DMS79 (cell line): ENCODE measurements at places on chromosomes 16 and 17.

- DNase-seq, result no peak
Measured at GRCh38 chr17:5592382-5592781, 8.1 kb upstream of the NLRP1 start.

DNA sequence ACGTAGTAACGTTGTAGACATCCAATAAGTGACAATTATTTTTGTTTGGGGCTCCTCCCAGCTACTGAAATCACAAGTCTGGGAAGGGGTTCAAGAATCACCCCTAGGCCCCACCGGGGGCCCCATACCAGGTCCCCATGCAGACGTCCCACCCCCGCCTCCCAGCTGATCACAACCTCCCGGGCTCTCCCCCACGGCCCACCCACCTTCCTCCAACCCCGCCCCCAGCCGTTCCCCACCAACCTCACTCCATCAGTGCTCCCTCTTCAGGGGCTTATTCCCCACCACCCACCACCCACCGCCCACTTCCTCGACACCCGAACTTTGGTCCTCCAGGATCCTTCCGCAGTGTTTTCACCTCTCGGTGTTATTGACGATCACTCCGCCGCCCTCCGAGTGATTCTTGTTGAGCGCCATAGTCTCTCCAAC lies 240 bp downstream of the WBP2 start:
- no peak for DNase-seq

DNA sequence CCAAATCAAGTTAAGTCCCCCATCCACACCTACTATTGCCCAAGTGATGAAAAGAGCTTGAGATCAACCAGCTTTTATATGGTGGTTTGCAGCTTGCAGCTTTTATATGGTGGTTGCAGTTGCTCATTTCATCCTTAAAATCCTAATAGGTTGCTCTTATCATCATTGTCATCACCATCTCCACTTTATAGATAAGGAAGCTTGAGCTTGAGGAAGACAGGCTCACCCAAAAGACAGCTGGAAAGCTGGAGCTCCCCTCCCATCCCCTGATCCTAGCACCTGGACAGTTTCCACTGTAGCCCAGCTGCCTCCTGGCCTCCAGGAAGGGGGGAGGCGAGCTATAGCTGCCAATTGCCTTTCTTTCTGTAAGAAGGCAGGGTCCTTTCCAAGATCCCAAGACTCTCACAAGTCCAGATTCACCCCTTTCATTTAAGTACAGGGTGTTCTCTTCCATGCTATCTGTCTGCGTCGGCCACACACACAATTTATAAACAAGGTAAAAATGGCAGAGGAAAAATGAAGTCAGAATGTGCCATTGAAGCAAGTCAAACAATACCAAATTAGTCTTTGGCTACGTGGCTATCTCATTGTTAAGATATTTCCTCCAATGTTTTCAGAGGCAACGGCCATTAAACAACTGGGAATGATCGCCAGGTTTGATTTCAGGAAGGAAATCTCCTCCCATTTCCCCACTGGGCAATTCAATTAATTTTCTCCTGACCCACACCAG lies 63.3 kb downstream of the PECAM1 start:
- DNase-seq, result no peak

DNA sequence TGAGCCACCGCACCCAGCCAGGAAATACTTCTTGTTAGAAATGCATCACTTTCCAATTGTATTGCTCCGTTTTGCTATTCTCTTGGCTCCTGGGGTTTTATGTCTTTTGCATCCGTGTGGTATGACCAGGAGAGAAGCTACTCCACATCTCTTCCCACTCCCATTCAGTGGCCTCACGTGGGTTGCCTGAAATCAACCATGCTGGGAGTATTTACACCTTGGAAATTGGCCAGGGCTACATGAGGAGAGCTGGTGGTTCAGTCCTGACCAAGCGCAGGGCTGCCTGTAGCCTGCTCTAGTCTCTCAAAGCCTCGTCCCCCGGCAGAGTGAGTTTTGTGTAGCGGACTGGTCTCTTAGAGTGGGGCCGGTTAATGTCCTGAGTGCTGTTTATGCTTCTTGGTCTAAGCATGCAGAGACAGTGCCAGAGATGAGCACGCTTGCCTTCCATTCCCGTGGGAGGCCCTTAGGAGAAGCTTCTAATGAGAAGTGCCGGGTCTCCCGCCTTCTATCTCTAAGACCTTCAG lies 3.8 kb downstream of the WFDC1 start:
- no peak for DNase-seq

DNA sequence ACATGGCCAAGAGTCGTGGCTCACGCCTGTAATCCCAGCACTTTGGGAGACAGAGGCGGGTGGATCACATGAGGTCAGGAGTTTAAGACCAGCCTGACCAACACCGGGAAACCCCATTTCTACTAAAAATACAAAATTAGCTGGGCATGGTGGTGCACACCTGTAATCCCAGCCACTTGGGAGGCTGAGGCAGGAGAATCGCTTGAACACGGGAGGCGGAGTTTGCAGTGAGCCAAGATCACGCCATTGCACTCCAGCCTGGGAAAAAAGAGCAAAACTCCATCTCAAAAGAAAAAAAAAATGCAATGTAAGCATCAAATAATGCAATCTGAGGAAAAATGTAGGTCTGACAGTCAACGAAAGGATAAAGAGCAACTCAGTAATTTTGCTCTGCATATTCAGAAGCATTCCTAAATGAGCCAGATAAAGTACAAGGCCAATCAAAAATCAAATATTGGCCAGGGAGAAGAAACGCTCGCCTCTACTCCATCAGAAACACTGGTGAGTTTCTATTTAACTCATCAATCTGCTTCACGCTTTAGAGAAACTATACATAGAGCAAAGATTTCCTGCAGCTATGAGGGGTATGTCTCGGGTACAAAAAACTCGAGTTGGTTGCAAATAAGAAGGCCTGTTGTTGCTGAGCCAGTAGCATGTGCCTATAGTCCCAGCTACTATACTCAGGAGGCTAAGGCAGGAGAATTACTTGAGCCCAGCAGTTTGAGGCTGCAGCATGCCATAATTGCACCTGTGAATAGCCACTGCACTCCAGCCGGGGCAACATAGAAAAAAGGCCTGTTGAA lies 3.7 kb downstream of the TXNDC11 start:
- DNase-seq, result no peak

GRCh38 chr17:4738136-4739121 lies 1.2 kb upstream of the ZMYND15 start:
- no peak for DNase-seq

DNA sequence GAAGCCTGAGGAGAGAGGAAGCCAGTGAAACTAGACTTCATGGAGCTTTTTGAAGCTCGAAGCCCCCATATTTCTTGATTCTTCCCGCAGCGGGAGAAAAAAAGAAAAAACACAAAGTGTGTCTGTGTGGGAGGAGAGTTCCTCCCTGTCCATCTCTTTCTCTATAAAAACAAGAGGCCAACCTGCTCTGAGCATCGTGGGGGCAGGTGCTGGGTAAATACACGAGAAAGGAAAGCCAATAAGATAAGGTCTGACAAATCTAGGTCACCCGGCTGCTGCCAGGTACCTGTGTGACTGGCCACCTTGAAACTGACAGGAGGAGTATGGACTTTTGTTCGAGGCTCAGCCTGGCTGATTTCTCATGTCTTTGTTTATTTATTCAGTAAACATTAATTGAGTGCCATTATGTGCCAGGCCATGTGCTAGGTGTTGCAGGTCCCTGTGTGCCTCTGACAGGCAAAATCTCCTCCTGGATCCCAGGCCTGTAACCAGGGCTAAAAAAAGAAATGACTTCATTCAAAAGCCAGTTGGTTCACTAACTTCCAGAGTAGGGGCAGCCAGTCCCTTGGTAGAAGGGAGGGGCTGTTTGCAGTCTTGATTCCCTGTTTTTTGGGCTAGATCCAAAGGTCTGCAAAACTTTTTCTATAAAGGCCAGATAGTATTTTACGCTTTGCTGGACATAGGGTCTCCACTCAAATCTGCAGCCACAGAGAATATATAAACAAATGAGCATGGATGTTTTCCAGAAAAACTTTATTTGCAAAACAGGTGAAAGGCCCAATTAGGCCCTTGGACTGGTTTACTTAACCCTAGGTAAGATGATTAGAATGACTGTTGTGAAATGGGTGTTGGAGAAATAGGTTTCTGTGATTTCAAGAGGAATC lies 35.6 kb downstream of the YPEL2 start:
- DNase-seq, result no peak

GRCh38 chr16:3518292-3518985 lies 17.6 kb downstream of the CLUAP1 start:
- DNase-seq, result no peak

DNA sequence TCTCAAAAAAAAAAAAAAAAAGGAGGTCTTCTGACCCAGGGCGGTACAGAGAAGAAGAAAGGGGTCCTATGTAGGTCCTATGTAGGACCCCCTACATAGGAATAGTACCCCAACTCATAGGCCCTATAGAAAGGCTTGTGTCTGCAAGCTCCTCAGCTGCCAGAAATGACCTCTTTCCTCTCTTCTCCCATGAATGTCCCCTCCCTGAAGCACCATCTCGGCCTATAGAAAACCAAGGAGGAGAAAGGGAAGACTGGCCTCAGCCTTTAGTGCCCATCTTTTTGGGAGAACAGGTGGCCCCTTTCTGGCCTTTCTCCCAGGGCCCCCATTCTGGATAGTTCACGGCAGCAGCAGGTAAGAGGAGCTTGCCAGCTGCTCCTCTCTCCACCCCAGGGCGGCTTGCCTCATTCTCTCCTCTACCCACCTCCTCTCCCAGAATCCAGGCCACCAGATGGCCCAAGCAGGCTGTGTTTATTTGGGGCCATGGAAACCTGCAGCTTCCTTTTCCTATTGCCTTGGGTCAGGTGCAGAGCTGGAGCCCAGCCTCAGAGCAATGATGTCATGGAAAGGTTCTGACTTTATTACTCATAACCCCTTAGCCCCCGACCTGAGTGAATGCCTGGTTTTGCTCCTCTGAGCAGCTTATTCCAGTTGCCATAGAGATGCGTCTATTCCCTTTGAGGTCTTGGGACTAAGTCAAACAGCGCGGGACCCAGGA lies 1.6 kb upstream of the MRPL58 start:
- DNase-seq, result no peak

DNA sequence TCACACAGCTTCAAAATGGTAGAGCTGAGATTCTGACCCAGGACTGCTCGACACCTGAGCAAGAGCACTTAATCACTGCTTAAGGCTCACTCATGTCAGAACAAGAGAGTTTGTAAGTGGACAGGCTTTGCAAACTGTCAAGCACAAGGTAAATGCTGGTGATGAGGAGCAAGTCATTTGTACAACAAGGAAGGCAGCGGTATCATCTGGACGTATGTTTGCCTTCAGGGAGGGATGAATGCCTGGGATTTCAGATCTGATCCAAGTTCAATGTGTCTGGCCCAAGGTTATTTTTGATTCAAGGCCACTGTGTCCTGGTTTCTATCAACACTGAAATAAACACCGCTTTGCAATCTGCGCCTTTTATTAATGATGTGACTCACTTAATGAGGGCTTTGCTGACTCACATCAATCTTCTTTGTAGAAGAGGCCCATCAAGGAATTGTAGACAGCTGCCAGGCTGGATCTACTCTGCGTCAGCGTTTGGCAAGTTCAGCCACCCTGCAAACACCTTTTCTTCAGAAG lies 174.4 kb upstream of the HS3ST3A1 start:
- DNase-seq, result no peak

GRCh38 chr16:70786020-70786755 lies 14.8 kb downstream of the VAC14 start:
- DNase-seq, result no peak

DNA sequence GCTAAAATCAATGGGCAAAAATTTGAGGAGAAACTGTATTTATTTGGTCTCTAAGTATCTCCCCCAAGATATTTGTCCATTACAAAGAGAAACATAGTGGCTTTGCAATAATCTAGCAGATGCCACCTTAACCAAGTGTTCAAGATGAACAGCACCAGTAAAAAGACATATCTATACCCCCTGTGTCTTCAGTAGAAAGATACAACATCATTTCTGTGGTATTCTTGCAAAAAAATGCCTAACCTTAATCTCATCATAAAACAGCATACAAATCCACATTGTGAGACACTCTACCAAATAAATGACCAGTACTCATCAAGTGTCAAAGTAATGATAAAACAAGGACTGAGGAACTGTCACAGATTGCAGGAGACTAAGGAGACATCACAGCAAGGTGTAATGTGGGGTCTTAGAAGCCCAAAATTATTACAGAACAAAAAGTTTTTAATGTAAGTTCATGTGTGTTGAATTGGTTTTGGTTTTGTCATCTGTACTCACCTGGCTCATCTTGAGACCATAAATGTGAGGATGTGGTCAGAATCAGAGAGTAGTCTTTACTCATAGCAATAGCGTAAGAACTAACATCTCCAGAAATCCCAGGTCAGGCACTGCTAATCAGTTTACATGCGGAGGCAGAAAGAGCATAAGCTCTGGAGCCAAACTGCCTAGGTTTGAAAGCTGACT lies 77.2 kb downstream of the AATF start:
- DNase-seq, result no peak

DNA sequence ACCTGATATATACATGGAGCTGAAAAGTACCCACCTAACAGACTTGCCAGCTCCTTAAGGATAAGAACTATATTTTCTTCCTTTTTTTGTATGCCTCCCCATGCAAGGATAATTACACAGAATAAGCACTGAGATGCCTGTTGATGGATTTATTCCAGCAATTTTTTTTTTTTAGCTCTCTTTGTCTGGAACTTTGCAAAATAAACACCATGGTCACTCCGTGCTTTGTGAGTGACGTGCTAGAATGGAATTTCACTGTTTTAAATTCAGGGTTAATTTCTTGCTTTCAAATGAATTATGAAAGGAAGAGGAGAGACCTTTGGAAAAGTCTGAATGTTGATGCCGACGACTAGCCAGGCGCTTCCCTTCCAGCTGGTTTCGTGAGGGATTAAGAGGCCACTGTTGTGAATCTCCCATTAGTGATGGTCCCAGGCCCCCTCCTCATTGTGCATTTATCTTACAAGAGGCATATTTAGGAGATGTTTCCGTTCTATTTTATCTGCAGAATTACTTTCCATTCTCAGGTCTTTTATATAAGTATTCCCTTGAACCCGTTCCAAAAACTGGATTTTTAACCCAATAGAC lies 529.1 kb downstream of the WWOX start:
- no peak for DNase-seq

GRCh38 chr16:2912330-2913199 lies 834 bp downstream of the FLYWCH1 start:
- no peak for DNase-seq

DNA sequence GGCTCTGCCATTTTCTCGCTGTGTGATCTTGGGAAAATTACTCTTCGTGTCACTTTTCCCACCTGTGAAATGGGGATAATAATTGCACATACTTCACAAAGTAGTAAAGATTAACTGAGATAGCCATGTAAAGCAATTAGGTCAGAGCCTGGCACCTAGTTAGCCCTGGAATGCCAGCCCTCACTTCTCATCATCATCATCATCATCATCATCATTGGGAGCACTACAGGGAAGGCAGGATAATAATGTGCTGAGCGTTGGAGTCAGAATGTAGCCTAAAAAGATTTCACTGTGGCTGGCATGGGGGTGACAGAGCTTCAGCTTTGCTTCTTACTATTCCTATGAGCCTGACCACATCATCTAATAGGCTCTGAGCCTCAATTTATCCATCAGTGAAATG lies 362.6 kb downstream of the TOX3 start:
- DNase-seq, result no peak

DNA sequence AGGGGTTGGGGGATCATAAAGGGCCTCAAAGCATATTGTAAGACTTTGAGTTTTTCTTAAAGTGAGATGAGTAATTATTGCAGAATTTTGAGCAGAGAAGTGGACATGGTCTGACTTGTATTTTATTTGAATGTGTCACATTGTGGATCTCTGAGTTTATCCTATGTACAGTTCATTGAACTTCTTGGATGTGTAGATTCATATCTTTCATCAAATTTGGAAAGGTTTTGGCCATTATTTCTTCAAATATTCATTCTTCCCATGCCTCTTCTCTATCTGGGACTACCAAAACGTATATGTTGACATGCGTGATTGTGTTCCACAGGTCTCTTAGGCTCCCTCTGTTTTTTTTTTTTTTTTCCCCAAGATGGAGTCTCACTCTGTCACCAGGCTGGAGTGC lies 14.3 kb upstream of the DLX3 start:
- DNase-seq, result no peak
